ENCODE measurements at places on chromosomes 1 and 21.

DNA sequence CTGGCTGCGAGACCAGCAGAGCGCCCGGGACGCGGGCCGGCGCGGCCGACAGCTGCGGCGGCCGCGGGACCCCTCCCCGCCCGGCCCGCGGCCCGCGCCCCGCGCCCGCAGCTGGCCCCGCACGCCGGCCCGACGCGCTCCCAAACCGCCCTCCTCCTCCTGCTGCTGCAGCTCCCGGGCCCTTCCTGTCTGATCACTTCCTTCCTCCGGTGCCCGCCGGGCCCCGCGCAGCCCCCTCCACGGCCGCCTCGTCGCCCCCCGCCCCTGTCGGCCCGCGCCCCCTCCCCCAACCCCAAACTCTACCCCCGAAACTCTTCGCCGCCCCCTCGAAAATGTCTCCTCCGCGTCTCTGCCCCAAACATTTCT, 594 bp downstream of the LUZP1 start:
- DNase-seq, result no peak

DNA sequence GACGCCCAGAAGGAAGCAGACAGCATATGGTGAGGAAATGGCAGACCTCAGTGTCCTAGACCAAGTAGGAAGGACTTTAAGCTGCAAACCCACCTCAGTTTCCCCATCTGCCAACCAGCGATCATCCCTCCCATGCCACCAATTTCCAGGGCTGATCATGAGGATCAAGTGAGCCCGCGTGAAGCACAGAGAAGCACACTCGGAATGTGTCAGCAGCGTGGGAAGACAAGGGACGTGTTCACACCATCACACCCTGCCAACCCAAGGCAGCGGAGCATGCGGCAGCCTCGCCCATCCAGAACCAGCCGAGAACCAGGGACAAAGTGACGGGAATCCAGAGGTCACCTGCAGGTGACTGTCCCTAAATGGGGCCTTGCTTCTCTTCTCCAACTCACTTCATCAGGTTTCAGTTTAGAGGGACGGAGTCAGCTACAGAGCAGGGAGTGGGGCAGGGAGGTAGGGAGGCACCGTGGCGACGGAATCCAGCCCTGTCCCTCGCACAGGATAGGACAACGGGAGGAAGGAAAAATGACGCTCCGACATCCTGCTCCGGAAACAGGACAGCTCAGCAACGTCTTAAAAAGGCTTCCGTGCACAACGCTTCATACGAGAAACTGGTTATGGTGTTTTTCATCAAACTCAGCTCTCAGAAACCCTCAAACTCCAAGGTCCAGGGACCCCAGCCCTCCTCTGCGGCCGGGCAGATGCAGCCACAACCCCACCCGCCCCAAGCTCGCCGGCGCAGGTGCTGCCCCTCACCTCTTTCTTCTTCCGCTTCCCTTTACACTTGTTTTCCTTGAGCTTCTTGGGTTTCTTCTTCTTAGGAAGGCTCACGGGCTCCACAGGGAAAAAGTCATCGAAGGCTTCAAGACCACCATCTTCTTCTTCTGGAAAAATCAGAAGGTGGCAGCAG, 12.5 kb downstream of the CHD5 start:
- no peak for DNase-seq

- DNase-seq, result no peak
Measured at GRCh38 chr1:186330758-186331157, 44.3 kb downstream of the TPR start.

DNA sequence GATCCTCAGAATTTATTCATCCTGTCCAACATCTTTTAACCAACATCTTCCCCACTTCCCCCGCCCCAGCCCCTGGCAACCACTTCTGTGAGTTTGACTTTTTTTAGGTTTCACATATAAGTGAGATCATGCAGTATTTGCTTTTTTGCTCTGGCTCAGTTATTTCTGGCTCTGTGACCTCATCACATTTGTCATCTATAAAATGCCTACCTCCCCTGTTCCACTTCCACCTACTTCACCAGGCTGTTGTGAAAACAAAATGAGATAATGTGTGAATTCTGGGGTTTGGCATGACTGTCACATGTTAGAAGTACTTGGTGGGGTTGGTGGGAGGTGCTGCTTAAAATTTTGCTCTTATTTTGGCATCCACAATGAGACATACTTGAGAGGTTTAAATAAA, 18.4 kb downstream of the HHAT start:
- DNase-seq, result no peak

GRCh38 chr1:204065174-204065985, 7.5 kb upstream of the SOX13 start:
- DNase-seq, result peak; percentile 76

- DNase-seq, result no peak
Measured at GRCh38 chr1:36570006-36570405, 87.3 kb upstream of the CSF3R start.

- DNase-seq, result no peak
Measured at GRCh38 chr1:224519874-224520273, 85.3 kb upstream of the WDR26 start.

Data from neuronal stem cell (in vitro differentiated cells).